ENCODE measurements at places on chromosomes 5 and 9.

DNA sequence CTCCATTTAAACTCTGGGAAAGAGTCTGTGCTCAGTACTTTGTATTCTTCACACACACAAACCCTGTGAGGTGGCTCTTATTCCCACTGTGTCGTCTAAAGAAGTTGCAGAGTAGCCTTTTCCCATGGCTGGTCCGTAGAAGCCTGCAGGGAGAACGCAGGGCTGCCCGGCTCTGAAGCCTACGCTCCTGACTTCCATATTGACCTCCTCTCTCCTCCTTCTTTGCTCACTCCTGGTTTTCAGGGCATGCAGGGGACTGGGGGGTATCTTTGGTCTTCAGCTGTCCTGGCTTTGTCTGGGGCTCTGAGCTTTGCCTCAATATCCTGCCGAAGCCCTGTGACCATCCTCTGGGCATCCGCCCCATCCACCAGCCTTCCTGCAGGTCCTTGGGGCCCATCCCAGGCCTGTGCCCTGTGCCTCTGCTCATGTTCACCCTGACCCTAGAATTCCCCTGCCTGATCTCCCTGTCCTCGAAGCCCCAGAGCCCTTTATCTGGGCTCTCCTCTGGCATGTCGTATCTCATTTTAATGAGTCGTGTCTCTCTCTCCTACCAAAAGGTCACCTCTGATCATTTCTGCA, 83.8 kb upstream of the FSTL4 start:
- DNase-seq, result no peak

GRCh38 chr9:83231039-83231438, 168.1 kb upstream of the RASEF start:
- no peak for DNase-seq

GRCh38 chr9:108802967-108803366, 52.8 kb downstream of the ACTL7B start:
- DNase-seq, result no peak

DNA sequence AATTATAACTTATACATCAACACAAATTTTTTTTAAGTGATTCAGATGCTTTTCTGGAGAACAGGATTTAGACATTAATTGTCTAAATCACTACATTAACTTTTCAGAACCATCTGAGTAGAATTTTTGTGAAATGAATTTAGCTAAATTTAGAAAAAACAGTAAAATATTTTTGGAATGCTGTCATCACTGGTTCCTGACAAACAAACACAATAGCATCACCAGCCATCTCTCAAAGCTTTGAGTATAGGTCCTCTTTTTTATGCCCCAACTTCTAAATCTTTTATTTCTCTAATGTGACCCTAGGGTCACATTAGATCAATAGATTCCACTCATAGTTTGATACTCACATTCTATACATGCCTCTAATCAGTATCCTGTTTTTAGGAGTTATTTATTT, 104.6 kb downstream of the PRR16 start:
- no peak for DNase-seq

- DNase-seq, result no peak
Measured at GRCh38 chr9:78149702-78150291, 86.1 kb upstream of the CEP78 start.

DNA sequence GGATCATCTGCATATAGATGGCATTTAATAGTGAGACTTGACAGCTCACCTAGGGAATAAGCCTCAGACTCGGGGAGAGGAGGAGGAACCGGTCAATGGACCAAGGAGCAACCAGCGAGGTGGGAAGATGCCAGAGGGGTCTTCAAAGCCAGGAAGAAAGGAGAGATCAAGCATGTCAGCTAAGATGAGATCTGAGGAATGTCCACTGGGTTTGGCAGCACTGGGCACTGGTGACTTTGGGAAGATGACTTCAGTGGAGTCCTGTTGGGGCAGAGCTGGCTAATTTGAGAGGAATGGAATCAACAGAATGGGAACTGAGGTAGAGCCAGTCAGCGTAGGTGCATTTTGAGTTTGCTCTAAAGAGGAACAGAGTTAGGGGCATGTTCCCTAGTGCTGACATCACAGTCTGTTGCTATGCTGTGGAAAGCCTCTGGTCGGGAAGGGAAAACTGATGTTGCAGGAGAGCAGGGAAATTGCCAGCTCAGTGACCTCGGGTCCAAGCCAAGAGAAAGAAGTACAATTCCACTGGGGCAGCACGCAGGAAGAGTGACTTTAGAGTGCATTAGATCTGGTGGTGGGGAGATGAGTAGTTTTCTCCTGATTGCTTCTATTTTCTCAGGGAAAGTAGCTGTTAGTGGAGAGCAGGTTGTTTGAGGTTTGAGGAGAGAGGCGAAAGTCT, 56.9 kb downstream of the ZNF618 start:
- no peak for DNase-seq

GRCh38 chr5:39453606-39454005, 28.8 kb upstream of the DAB2 start:
- DNase-seq, result no peak

DNA sequence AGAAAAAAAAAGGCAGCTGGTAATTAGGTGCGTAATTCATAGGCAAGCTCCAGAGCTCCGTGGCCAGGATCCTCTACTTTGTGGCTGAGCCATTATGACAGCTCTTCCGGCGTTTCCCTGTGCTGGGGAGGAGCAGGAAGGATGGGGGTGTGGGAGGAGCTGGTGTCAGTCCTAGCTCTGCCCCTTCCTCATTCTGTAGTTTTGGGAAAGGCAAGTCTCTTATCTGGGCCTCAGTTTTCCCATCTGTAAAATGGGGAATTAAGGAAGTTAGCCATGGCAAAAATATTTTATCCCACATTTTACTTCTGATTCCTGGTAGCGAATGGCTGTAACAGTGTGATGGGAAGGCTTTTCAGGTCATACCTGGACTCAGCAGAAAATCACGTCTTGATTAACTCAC, 81.1 kb downstream of the SEC61B start:
- DNase-seq, result no peak

- peak; percentile 12 for DNase-seq
Measured at GRCh38 chr9:109520475-109521132, 22.5 kb upstream of the PTPN3 start.

GRCh38 chr5:82595113-82595512, 317.0 kb upstream of the RPS23 start:
- DNase-seq, result no peak

- no peak for DNase-seq
Measured at GRCh38 chr5:124235576-124235975, 510.9 kb downstream of the ZNF608 start.

GRCh38 chr9:107750741-107751566, 261.4 kb upstream of the KLF4 start:
- DNase-seq, result no peak

GRCh38 chr5:95087816-95088317, 197.0 kb downstream of the MCTP1 start:
- no peak for DNase-seq

- no peak for DNase-seq
Measured at GRCh38 chr9:11871852-11872251, 821.3 kb upstream of the TYRP1 start.

- DNase-seq, result peak; percentile 67
Measured at GRCh38 chr9:114662081-114662989, 4.7 kb upstream of the TEX53 start.

GRCh38 chr5:14399054-14399692, 182.4 kb upstream of the OTULINL start:
- DNase-seq, result peak; percentile 49

DNA sequence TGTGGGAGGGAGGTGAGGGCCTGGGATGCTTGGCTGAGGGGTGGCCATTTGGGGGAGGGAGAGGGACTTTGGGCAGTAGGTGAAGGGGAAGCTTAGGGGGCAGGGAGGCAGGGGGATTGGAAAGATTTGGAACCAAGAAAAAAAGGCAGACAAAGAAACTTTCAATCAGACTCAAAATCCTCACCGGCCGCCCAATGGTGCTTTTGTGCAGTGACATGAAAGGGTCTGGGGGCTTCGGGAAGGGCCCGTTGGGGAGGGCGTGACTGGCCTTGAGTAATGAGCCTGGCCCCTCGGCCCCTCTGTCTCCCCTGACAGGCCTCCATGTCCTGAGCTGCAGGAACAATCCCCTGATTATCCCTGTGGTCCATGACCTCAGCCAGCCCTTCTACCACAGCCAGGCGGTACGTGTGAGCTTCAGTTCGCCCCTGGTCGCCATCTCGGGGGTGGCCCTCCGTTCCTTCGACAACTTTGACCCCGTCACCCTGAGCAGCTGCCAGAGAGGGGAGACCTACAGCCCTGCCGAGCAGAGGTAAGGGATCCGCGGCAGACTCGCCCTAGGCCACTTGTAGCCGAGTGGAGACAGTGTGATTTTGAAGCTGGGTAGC, 181.1 kb downstream of the PAPPA start:
- DNase-seq, result no peak

- DNase-seq, result no peak
Measured at GRCh38 chr5:102902647-102903046, 147.5 kb downstream of the PAM start.

GRCh38 chr9:81268048-81268447, 421.3 kb downstream of the TLE1 start:
- DNase-seq, result no peak

DNA sequence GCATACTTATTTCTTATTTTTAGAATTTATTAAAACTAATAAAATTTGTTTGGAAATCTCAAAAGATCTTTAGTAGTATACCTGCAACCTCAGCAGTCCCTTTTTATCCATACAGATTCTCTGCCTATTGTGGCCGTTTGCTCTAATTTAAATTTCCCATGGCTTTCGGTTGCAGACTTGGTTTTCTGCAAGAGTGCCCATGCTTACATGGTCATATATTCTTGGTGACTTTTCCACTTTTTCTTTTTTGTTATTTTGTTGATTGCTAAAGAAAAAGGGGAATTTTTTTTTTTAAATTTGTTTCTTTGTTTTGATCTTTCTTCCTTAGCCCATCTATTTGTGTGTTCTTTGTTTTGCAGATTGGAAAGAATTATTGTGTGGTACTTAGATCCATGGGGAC, 20.6 kb downstream of the ZCCHC7 start:
- DNase-seq, result no peak

- no peak for DNase-seq
Measured at GRCh38 chr9:37085233-37085632, 35.1 kb upstream of the ZCCHC7 start.

DNA sequence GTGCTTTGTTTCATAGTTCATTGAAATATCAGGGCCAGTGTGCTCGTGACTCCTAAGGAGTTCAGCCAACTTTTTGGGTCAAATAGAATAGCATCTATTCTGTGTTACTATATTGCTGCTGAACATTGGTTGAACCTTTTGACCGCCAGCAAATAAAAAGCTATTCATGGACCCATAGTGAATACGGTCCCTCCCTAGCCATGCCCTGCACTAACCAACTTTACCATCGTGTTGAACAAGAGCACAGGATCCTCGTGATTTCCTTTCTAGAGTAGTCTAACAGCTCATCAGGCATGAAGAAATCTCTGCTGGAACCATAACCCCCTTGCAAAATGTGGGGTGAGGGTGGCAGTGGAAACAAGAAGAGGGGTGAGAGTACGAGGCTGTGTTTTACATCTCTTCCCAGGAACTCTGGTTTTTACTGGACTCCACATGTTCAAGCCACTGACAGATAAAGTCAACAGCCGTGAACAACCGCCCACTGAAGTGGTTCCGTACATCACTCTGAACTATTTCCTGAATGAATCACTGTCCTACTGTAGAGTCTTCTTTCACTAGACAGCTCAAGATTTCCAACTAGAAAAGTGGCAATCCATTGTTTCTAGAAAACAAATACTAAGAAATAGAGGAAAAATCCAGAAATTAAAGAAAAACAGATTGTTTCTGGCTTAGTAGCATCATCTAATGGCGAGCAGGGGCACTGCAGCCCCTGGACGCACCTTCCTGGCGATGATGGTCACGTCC, 70.1 kb upstream of the SPATA31E1 start:
- DNase-seq, result peak; percentile 1

- no peak for DNase-seq
Measured at GRCh38 chr5:10856683-10857337, 95.8 kb upstream of the DAP start.

GRCh38 chr9:16625161-16625631, 245.3 kb downstream of the BNC2 start:
- DNase-seq, result no peak

GRCh38 chr9:137077758-137078693, 709 bp downstream of the UAP1L1 start:
- DNase-seq, result peak; percentile 52

DNA sequence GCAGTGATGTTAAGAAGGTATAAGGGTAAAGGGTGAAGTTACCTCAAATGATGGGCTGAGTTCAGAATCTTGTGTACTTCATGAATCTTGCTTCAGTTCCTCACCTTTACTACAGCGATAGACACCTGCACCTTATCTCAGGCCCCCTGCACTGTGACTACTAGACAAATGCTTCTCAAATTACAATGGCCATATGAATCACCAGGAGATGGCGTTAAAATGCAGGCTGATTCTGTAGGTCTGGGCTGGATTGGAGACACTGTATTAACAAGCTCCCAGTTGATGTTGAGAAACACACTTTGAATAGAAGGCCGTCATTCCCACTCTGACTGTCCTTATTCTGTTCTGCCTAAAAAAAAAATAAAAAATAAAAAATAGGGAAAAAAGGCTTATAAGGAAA, 29.8 kb downstream of the TARS1 start:
- DNase-seq, result no peak

- DNase-seq, result no peak
Measured at GRCh38 chr5:154753792-154754191, 1.4 kb upstream of the LARP1 start.

- DNase-seq, result no peak
Measured at GRCh38 chr5:139676406-139676805, 28.3 kb downstream of the CXXC5 start.

DNA sequence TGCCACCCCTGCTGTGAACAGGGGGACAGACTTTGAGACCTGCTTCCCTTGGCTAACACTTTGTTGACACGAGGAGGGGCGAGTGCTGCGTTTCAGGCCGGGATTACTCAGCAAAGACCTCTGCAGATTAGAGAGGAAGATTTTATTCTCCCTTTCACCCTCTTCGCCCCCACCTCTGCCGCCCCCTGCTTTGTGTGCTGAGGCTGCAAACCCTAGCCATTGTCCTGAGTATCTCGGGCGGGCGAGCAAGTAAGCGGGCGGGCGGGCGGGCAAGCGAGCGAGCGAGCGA, 6.0 kb downstream of the ISL1 start:
- DNase-seq, result no peak

DNA sequence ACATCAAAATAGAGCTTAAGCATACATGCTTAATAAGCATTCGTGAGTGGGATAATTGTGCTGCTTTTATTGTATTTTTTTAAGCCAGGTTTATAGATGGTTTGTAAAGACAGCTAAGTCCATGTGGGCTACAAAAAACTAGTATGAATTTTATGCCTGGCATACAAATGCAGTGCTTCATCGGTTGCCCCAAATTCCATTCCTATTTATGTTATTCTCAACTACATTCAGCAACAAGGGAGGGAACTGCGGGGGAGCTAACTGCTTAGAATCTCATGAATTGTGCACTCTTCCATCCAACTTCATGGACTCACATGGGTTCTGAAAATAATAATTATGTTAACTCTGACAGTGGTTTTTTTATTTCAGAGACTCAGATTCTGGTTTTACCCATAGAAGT, 199.2 kb downstream of the FAM170A start:
- DNase-seq, result no peak

- no peak for DNase-seq
Measured at GRCh38 chr9:135416664-135417290, 62.8 kb upstream of the PPP1R26 start.

Measured in CD4-positive, alpha-beta T cell treated with Interleukin-12 subunit alpha and Interleukin-12 subunit beta, for 1 hour (primary cell).